ENCODE measurements at places on chromosomes 7 and 10.

- peak; percentile 92 for DNase-seq
These were observed 7.8 kb downstream of the TES start for GRCh38 chr7:116218051-116218645.

GRCh38 chr10:77578583-77579227, 58.9 kb downstream of the KCNMA1 start:
- DNase-seq = peak; percentile 88

- no peak for DNase-seq
These were observed 538.6 kb upstream of the POT1 start for GRCh38 chr7:125467996-125468854.

- DNase-seq = peak; percentile 90
These were observed 3.2 kb upstream of the MRPS24 start for GRCh38 chr7:43872406-43873110.

GRCh38 chr10:82278401-82279182, 403.6 kb downstream of the NRG3 start:
- no peak for DNase-seq

DNA sequence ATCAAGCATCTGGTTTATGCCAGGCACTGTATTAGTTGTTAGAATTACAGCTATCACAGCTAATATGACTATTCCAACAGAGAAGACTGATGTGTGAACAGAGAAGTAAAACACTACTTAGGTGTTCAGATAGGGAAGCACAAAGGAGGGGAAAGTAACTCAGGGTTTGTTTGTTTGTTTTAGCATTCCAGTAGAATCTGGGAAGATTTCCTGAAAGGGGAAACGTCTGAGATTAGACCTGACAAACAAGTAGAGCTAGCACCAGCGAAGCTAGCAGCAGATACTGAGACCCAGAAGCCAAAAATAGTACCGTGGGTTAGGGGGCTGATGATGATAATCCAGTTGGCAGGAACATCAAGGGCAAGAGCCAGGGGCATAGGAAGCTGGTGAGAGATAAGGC, 28.8 kb upstream of the KLHL7 start:
- no peak for DNase-seq

DNA sequence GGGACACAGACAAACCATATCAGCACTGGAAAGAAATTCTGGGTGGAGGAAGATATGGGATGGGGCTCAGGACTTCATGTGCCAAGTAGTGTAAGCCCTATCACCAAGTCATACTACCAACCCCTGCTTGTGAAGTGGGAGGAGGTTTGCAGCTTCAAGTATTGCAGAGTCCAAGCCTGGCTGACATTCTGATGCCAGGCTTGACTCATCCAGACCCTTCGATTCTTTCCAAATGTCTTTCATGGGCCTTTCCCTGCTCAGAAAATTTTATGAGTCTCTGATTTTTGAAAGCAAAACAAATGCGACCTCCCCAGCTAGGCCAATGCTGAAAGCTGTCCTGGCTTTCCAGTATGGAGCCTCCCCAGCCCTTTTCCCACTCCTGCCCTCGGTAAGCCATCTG, 45.1 kb upstream of the SMNDC1 start:
- no peak for DNase-seq

DNA sequence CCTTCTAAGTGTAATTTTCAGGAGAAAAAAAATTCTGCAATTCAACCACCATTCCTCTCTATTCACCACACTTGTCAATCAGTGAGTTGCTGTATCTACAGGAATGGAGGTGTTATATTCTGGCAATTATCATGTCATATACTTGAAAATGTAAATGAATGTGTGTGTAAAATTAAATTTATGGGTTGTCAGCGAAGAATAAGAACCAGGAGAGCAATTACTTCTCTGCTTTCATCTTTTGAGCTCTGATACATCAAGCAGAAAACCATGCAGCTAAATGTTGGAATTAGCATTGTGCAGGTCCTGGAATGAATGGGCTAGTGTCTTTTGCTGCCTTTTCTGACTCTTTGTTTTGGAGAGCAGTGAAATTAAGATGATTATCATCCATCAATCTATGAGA, 207.6 kb downstream of the FOXP2 start:
- no peak for DNase-seq

GRCh38 chr10:126229686-126230085, 158.6 kb downstream of the ADAM12 start:
- no peak for DNase-seq

- peak; percentile 75 for DNase-seq
These were observed 258.4 kb downstream of the SEMA3A start for GRCh38 chr7:83936056-83936708.

DNA sequence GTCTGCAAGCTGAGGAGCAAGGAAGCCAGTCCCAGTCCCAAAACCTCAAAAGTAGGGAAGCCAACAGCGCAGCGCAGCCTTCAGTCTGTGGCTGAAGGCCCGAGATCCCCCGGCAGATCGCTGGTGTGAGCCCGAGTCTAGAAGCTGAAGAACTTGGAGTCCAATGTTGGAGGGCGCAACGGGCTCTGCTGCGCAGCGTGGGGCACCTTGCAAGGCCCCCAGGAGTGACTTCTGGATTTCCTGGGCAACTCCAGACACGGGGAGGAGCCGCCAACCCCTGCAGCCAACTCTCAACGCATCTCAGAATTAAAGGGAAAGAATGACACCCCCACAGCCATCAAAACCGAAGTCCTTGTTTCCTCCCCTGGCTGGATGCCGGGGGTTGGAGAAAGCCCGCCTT, 18.8 kb upstream of the PROSER2 start:
- DNase-seq = no peak

- DNase-seq = no peak
These were observed 16.5 kb downstream of the PLXDC2 start for GRCh38 chr10:19832699-19833098.

GRCh38 chr7:69858471-69858870, 260.2 kb downstream of the AUTS2 start:
- no peak for DNase-seq

- DNase-seq = no peak
These were observed 10.3 kb upstream of the PPP2R2D start for GRCh38 chr10:131890276-131891195.

GRCh38 chr10:61860964-61861758, 40.3 kb upstream of the ARID5B start:
- no peak for DNase-seq

- DNase-seq = no peak
These were observed 3.7 kb downstream of the GALNT17 start for GRCh38 chr7:71135663-71136062.

DNA sequence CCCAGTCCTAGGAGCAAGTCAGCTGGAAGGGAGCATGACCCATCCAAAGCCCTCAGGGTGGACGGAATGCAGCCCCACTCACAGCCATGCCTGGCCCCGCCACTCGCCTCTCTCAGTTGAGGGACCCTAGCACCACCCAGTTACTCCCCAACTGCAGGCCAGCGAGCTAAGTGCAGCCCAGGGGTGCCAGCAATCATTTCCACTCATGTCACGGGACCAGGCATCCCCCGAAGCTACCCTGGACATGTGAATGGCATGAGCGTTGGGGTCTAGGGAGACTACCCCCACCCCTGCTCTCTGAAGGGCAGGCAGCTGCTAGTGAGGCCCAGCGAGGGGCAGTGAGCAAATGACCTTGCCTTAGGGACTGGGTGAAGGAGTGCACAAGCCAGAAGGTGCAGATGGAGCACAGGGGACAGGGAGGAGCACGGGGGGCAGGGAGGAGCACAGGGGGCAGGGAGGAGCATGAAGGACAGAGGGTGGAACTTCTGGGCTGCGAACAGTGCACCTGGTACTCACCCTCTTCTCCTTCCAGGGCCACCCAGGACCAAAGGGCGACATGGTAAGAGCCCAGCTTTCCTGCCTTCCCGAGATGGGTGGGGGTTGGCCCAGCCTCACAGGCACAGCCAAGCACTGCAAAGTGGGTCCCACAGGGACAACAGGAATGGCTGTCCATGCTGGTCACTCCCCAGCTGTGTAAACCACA, 87.3 kb downstream of the COL13A1 start:
- DNase-seq = no peak

GRCh38 chr7:47344171-47344955, 237.5 kb downstream of the TNS3 start:
- DNase-seq = no peak

DNA sequence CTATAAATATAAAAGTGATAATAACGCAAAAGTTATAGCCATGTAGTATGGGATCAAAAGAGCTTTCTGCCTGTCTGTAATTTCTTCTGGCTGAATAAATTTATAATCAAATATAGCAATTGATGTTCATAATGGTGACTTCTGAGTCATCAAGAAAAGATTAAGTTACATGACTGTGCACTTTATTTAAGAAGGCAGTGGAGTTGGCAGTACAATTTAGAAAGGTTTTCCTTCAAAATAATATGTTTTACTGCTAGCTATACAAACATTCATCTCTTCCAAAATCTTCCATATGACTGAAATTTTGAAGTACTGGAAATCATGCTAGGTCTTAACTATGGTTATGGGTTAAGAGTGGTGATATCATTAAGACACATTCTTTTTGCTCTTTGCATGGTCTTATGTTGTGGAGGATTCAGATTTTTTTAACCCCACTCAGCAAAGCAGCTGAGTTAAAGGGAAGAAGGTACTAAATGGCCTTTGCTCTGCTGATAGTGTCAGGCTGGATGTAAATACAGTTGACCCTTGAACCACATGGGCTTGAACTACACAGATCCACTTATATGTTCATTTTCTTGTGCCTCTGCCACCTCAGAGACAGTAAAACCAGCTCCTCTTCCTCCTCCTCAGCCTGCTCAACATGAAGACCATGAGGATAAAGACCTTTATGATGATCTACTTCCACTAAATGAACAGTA, 323.6 kb downstream of the BBS9 start:
- no peak for DNase-seq

DNA sequence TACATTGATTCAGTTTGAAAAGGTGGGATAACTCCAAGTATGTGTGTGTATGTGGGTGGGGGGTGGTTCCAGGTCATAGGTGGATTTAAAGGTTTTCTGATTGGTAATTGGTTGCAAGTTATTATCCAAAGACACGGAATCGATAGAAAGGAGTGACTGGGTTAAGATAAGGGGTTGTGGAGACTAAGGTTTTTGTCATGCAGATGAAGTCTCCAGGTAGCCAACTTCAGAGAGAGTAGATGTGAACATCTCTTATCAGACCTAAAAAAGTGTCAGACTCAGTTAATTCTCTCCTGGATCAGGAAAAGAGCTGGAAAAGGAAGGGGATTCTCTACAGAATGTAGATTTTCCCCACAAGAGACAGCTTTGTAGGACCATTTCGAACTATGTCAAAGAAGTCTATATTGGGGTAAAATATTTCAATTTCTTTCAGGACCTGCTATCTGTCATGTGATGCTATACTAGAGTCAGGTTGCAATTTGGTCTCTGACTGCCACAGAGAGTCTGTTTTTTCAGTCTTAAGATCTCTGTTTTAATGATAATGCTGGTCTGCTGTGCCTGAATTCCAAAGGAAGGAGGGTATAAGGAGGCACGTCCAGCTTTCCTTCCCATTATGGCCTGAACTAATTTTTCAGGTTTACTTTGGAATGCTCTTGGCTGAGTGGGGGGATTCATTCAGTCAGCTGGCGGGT, 3.6 kb downstream of the C7orf57 start:
- no peak for DNase-seq

DNA sequence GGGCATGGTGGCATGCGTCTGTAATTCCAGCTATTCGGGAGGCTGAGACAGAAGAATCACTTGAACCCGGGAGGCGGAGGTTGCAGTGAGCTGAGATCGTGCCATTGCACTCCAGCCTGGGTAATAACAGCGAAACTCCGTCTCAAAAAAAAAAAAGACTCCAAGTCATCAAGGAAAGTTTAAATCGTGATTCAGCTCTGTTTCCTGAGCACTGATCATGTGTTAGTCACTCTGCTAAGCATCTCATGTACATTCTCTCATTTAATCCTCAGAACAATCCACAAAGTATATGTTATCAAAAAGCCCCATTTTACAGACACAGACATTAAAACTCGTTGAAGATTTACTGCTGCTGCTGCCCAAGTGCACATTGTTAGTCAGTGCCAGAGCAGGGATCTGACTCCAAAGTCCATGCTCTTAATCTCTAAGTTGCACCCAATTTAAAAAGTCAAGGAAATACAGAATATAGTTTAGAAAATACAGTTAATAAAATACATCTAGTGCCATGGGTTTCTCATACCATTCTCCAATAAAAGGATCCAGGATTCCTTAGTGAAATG, 6.2 kb downstream of the PIK3AP1 start:
- no peak for DNase-seq

DNA sequence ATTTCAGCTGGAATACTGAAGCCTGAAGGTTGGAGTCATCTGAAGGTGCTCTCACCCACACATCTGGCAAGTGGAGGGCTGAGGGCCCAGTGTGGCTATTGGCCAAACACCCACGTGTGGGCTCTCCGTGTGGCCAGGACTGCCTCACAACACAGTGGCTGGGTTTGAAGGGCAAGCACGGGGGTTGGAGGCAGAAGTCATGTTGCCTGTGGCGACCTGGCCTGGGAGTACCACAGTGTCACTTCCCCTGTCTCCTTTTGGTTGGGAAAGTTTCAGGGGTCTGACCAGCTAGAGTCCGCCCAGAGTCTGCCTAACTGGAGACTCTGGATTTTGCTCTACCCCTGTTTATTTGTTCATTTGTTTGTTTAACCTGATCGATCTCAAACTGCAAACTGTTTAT, 169.5 kb downstream of the DNAJB6 start:
- DNase-seq = no peak

GRCh38 chr10:79331709-79332108, 15.6 kb upstream of the PPIF start:
- peak; percentile 94 for DNase-seq

- peak; percentile 24 for DNase-seq
These were observed 1.4 kb upstream of the TWIST1 start for GRCh38 chr7:19118636-19119371.

DNA sequence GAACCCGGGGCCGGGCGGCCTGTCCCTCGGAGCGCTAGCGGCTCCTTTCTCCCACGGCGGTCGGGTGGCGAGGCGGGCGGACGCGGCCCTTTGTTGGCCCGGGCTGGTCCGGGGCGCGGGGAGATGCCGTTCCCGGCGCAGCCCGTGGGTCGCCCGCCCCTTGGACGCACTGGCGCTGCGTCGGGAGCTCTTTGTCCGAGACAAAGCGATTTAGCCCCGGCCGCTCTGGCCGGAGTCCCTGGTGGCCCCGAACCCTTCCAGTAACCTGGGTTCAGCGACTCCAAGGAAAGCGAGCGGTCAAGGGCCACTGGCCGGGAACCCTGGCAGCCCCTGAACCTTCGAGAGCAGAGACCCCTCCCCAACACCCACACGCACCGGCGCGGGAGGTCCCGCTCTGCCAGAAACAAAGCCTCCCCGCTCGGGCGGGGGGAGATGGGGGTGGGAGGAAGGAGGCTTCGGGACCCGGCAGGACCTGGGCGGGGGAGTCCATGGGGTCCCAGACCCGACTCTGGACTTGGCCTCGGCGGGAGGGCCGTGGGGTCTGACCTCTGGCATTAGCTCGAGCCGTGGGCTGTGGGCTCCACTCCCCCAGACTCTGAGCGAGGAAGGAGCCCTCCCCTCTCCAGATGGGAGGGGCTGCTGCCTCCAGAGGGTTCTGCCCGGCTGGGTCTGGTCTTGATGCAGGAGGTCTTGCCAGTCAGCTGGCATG, 836 bp downstream of the DPYSL4 start:
- DNase-seq = no peak

Measured in mesenchymal stem cell (in vitro differentiated cells and primary cell).